ENCODE measurements at places on chromosomes 13 and 19.

- peaks cover 91% of the 10 kb centered on the region for H3K36me3 ChIP-seq
- no peak overlapping the region for H3K27ac ChIP-seq
- no peak overlapping the region for H3K4me3 ChIP-seq
- peaks cover 11% of the 10 kb centered on the region for H3K4me1 ChIP-seq
Observed at GRCh38 chr19:10631874-10632273, 6.5 kb downstream of the SLC44A2 start.

DNA sequence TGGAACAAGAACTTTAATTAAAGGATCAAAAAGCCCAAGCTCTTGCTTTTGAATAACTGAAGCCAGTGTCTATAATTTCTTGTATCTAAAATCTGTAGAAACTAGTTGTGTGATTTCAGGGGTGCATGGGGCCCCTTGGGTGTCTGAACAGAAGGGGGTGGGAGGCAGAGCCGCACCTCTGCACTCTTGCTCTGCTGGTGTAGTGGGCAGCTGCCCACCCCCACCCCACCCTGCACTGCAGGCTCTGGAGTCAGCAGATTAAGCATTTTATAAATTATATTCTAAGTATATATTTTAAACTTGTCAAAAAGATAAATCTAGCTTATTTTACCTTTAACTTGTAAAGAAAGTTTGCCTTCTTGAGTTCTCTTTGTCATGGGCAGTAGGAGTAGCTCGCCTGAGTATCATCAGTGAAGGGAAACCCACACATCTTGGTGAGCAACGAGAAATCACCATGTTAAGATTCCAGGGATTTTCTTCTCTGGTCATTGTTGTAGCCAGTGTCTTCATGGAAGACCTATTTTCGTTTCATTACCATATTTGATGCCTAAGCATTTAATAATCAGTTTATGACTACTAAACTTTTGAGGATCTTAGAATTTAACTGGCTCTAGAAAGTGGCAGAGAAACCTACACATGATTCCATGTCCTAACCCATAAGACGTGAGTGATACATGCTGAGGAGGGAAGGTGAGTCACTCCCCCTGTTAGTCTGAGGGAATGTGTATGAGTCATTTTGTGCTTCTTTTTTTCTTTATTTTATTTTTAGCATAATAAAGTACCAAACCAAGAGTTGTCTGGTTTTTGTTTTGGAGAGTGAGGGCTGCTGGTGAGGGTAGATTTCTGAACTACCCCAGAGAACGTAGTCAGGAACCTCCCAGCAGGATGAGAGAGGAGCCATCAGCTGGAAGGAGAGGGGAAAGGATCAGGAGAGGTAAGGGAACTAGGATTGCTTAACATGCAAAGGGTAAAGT lies 7.7 kb downstream of the UBE2L5 start:
- no peak overlapping the region for H3K4me3 ChIP-seq
- H3K27ac ChIP-seq: peak overlapping the region; percentile 36
- H3K27me3 ChIP-seq: no peaks in the 10 kb centered on the region

DNA sequence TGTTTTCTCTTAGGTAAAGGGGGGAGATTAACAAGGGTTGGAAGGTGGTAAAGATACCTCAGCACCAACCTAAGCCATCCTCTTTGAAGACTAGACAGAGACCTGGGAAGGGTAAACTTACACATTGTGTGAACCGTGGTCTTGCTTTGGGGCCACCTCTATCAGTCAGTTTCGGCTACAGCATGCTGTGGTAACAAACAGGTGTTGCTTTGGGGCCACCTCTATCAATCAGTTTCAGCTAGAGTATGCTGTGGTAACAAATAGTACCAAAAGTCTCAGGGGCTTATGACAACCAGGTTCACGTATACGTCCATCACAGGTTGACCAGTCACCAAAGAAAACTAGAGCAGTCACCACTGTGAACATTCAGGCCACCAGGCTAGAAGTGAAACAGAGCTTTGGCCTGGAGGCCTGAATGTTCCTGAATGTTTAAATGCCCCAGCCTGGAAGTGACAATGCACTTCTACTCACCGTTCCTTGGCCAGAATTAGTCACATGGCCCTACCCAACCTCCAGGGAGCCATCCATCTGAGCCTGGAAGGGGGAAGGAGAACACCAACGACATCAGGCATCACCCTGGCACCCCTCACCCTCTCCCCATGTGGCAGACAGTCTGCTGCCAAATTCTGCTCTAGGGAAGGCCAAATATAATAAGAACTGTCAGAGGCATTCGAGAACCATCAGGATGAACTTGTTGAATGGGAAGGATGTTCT lies 3.8 kb downstream of the FXYD7 start:
- no peaks in the 10 kb centered on the region for H3K36me3 ChIP-seq
- DNase-seq: no peak
- peaks cover 22% of the 10 kb centered on the region for H3K4me1 ChIP-seq

DNA sequence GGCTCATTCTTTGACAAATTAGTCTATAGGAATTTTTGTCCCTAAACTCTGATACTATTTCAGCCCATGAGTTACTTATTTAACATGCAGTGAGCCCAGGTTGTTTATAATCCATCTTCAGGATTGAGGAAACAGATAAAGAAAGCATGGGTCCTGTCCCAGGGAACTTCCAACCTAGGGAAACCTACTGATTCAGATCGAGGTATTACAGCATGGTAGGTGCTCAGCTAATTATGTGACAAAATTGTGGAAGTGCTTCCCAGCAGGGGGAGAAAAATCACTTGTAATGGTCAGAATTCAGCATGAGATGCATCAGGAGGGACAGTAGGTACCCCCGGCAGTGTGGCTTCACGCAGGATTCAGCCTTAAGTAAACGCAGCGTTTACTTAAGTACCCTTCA lies 171.3 kb downstream of the NUFIP1 start:
- no peaks in the 10 kb centered on the region for H3K36me3 ChIP-seq
- no peak overlapping the region for H3K27ac ChIP-seq
- DNase-seq: no peak
- H3K27me3 ChIP-seq: no peaks in the 10 kb centered on the region

GRCh38 chr13:82847595-82847994 lies 1034.7 kb downstream of the SLITRK1 start:
- H3K36me3 ChIP-seq: no peaks in the 10 kb centered on the region
- no peak overlapping the region for H3K27ac ChIP-seq
- H3K27me3 ChIP-seq: no peaks in the 10 kb centered on the region
- DNase-seq: no peak
- H3K4me3 ChIP-seq: no peak overlapping the region

GRCh38 chr13:110617321-110618072 lies 2.2 kb downstream of the NAXD start:
- DNase-seq: no peak
- no peak overlapping the region for H3K4me3 ChIP-seq
- H3K4me1 ChIP-seq: peaks cover 28% of the 10 kb centered on the region
- no peaks in the 10 kb centered on the region for H3K27me3 ChIP-seq

All from suprapubic skin (tissue), 4 donors.